NCI-H526 (cell line): ENCODE measurements at places on chromosomes 12 and 14.
A peak's percentile ranks its signal among the peaks of the same experiment; 100 is the strongest.

- DNase-seq, result no peak
These were observed 50.5 kb upstream of the CCDC175 start for GRCh38 chr14:59627011-59627520.

DNA sequence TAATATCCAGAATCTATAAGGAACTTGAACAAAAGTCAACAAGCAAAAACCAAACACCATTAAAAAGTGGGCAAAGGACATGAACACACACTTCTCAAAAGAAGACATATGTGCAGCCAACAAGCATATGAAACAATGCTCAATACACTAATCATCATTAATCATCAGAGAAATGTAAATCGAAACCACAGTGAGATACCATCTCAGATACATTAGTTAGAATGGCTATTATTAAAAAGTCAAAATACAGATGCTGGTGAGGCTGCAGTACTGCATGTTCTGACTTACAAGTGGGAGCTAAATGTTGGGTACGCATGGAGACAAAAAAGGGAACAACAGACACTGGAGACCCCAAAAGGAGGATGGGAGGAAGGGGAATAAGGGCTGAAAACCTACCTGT lies 67.1 kb downstream of the BLTP3B start:
- no peak for DNase-seq

DNA sequence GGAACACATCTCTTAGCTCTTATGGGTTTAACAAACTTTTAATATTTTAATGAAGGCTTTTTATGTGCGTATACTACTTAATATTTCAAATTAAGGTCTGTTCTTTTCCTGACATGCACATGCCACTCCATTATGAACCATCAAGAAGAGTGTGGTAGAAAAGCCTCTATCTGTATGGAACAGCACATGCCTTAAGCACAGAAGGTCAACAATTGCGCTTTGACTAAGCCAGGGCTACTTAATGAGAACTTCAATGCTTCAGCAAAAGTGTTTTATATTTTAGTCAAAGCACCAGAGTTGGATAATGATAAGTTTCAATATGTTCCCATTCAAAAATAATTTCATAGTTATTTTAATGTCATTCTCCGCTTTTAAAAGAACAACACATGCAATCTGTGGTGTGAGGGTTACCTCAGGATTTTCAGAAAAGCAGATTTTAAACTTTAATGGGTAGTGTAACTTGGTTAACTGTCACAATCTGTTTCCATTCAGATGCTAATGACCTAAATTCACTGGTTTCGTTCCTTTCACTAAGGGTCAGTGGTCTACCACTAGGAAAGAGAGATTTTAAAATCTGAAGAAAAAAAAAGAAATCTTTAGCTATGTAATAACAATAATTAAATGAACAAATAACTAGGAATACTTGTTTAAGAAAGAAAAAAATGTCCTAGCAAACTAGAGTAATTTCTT lies 193.4 kb upstream of the NOVA1 start:
- DNase-seq, result no peak

- DNase-seq, result peak; percentile 30
These were observed 396 bp downstream of the FERMT2 start for GRCh38 chr14:52950410-52950897.

- DNase-seq, result no peak
These were observed 52.5 kb upstream of the MYL2 start for GRCh38 chr12:110972866-110973265.

DNA sequence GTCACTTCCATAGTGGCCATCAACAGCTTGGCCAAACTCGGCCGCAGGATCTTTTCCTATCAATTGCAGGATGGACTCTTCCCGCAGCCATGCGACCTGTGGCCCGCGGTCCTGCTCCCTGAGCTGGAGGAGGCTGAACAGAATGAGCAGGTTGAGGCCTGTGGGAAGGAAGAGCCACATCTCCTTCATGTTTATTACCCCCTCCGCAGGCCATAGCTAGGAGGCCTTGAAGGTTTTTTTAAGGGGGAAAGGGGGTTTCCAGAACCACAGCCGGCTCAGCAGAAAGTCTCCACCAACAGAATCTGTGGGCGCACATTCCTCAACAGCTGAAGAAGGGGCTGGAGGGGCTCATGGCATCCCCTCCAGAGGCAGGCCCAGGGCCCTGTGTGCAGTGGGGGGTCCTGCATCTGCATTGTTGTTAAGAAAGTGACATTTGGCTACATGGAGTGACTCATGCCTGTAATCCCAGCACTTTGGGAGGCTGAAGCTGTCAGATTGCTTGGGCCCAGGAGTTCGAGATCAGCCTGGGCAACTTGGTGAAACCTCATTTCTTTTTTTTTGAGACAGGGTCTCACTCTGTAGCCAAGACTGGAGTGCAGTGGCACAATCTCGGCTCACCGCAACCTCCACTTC lies 25.2 kb upstream of the PPP1R13B start:
- no peak for DNase-seq

DNA sequence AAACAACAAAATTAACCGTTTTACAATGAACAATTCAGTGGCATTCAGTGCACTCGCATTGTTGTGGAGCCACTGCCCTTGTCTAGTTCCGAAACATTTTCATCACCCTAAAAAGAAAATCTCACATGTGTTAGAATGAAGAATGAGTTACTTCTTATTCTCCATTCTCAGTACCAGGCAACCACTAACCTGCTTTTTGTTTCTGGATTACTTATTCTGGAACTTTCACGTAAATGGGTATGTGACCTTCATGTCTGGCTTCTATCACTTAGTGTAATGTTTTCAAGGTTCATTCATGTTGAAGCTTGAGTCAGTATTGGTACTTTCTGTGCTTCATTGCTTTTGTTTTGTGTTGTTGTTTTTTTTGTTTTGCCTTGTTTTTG lies 15.6 kb downstream of the RCOR1 start:
- DNase-seq, result no peak

GRCh38 chr12:127125607-127126259 lies 1141.2 kb upstream of the TMEM132C start:
- DNase-seq, result no peak

GRCh38 chr14:41868396-41868795 lies 261.7 kb downstream of the LRFN5 start:
- DNase-seq, result no peak
